ENCODE measurements at places on chromosomes 5 and 9.
A peak's percentile ranks its signal among the peaks of the same experiment; 100 is the strongest.

DNA sequence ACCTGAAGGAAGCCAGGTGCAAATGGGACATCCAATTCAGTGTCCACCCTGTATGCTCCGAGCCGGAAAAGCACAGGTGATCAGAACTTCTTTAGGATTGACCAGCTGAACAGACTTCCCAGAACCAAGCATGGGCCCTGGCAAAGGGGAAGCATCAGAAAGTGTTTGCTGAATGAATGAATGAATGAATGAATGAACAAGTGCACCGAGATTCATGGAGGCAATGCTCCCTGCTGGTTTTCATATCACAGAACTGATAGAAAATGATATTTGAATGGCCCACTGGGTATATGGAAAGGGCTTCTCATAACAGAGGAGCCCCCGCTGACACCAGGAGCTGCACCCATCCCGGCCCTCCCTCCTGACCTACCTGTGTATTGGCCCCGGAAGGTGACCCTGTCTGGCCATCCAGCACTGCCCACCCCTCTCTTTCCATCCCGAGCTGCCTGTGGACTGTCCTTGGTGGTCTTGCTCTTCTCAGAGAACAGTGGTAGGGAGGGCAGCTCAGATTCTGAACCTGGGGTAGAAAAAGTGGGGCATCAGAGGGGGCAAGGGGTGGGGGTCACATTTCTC lies 15.9 kb downstream of the ORM2 start:
- peaks cover 6% of the 10 kb centered on the region for H3K4me1 ChIP-seq
- peaks cover 100% of the 10 kb centered on the region for H3K36me3 ChIP-seq
- H3K27ac ChIP-seq, result no peak overlapping the region
- H3K27me3 ChIP-seq, result no peaks in the 10 kb centered on the region
- H3K4me3 ChIP-seq, result no peak overlapping the region

DNA sequence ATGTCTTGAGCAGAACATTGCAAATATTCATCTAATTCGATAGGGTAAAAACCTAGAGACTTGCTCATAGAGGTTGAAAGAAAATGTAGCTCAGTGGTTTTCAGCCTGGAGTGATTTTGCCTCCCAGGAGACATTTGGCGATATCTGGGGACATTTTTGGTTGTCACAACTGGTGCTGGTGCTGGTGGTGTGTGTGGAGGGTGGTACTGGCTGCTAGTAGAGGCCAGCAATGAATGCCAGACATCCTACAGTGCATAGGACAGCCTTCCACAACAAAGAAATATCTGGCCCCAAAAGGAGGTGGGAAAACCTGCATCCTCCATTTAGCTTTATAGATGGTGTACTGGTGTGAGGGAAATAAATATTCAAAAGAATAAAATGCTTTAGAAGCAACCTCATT lies 2.1 kb upstream of the BASP1 start:
- H3K36me3 ChIP-seq, result no peaks in the 10 kb centered on the region
- no peak for DNase-seq
- no peak overlapping the region for H3K27ac ChIP-seq
- peaks cover 13% of the 10 kb centered on the region for H3K4me1 ChIP-seq
- H3K27me3 ChIP-seq, result peaks cover 51% of the 10 kb centered on the region

DNA sequence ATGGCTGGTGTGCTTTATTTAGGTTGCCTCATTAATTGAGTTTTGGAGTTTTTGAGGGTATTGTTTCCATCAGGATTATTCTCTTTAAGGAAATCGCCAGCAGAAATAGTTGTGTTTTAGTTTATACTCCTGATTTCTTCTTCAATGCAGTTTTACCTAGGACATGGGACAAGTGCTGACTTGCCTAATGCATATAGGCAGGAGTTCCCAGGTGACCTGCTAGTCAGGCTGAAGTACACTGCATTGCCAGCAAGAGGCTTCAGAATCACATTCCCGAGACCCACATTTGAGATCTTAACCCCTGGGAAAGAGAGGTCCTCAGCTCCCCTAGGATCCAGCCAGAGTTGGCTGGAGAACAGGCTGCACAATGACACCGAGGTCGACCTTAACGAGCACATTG lies 1.5 kb upstream of the OR1N2 start:
- no peak for DNase-seq
- no peak overlapping the region for H3K4me3 ChIP-seq
- no peaks in the 10 kb centered on the region for H3K4me1 ChIP-seq
- no peaks in the 10 kb centered on the region for H3K36me3 ChIP-seq

- no peak for DNase-seq
These were observed 22.2 kb upstream of the DAPK1 start for GRCh38 chr9:87475463-87475862.

GRCh38 chr5:22293147-22293546 lies 560.0 kb downstream of the CDH12 start:
- no peak overlapping the region for H3K27ac ChIP-seq
- H3K4me3 ChIP-seq, result no peak overlapping the region
- no peaks in the 10 kb centered on the region for H3K27me3 ChIP-seq
- DNase-seq, result no peak
- no peaks in the 10 kb centered on the region for H3K36me3 ChIP-seq
- H3K4me1 ChIP-seq, result no peaks in the 10 kb centered on the region

- H3K4me3 ChIP-seq, result no peak overlapping the region
- H3K27ac ChIP-seq, result peak overlapping the region; percentile 4
- no peaks in the 10 kb centered on the region for H3K4me1 ChIP-seq
- no peaks in the 10 kb centered on the region for H3K27me3 ChIP-seq
- H3K36me3 ChIP-seq, result peaks cover 98% of the 10 kb centered on the region
These were observed 40.3 kb downstream of the NUP188 start for GRCh38 chr9:128987805-128988204.

- no peaks in the 10 kb centered on the region for H3K27me3 ChIP-seq
- no peaks in the 10 kb centered on the region for H3K36me3 ChIP-seq
- no peak overlapping the region for H3K27ac ChIP-seq
These were observed 53.9 kb upstream of the C9orf72 start for GRCh38 chr9:27627188-27627564.

Data from heart left ventricle (tissue), 16 donors.